Coronary artery (tissue), 2 donors: ENCODE measurements at places on chromosomes 11 and 22.
A peak's percentile ranks its signal among the peaks of the same experiment; 100 is the strongest.

- DNase-seq = no peak
These were observed 9.7 kb downstream of the OR5AN1 start for GRCh38 chr11:59368238-59369022.

DNA sequence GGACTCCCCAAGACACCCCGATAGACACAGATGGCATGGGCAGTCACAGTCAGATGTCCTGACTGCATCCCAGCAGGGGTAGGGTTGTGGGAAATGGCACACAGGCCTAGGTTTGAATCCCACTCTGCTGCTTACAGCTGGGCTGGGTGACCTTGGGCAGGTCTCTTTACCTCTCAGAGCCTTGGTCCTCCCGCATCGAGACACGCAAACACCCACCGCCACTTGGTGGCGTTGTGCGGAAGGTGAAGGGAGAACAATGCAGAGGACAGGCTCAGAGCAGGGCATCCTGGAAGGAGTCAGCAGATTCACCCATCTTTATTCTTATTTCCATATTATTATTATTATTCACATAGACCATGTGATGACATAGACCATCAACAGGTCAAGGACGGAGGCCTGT is 140.5 kb downstream of the MIAT start:
- DNase-seq = no peak

DNA sequence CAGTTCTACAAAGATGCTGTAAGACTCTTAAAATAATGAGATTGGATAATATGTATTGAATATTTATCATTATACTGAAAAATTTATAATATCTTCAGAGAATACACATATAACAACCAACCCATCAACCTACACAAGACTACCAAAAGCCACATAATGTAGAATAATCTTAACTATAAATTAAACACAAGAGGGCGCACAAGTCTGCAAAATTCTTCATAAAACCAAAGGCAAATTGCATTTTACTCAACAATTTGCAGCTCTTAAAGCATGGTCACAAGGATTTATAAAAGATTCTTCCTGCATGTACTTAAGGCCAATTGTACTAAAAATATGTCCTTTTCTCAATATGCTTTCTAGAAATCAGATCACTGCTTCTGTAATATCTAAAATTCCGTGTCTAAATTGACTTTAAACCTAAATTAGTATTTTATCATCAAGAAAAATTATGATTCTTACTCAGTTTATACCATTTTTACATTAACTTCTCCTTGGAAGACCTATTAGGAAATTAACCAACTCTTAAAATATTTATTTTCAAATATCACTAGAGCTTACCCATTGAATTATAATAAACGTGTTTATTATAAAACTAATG is 79.0 kb downstream of the TTC28 start:
- DNase-seq = no peak

DNA sequence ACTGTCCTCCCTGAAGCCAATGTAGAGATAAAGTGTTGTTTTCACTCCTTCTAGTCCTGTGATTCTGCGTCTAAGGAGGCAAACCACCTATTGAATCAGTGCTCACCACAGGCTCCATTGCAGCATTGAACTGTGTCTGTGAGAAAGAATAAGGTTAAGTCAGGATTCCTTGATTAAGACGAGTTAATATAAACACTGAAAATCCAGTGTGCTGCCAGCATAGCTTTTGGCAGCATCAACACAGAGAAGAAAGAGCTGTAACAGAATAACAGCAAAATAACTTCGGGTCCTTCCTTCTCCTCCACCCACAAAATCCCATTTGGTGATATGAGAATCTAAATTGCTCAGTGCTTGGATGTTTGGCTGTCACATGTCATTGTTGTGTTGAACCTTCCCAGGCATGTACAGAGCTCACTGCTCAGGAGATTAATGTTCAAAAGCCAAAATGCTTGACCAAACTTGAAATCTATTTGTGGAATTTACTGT is 185.2 kb upstream of the DDI1 start:
- DNase-seq = no peak

DNA sequence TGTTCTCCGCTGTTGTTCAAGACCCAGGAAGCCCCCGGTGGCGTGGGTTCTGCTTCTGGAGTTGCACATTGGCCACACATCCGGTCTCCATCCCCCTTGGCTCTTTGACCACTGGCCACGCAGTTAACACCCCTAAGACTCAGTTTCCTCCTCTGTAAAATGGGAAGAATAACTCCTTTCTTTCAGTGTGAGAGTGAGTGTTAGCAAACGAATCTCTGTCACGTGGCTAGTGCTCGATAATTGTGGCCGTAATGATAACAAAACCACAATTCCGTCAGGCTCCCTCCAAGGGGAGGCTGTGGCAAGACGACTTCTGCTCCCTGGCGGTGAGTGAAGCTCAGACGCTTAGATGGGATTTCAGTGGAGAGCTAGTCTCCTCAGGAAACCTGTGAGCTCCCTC is 315.2 kb upstream of the B3GAT1 start:
- DNase-seq = no peak

DNA sequence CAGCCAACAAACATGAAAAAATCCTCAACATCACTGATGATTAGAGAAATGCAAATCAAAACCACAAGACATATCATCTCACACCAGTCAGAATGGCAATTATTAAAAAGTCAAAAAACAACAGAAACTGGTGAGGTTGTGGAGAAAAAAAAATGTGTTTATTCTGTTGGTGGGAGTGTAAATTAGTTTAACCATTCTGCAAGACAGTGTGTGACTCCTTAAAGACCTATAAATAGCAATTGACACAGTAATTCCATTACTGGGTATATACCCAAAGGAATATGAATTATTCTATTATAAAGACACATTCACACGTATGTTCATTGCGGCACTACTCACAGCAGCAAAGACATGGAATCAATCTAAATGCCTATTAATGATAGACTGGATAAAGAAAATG is 427.3 kb upstream of the CHORDC1 start:
- no peak for DNase-seq

- DNase-seq = no peak
These were observed 1.4 kb downstream of the TBX1 start for GRCh38 chr22:19761725-19762567.

DNA sequence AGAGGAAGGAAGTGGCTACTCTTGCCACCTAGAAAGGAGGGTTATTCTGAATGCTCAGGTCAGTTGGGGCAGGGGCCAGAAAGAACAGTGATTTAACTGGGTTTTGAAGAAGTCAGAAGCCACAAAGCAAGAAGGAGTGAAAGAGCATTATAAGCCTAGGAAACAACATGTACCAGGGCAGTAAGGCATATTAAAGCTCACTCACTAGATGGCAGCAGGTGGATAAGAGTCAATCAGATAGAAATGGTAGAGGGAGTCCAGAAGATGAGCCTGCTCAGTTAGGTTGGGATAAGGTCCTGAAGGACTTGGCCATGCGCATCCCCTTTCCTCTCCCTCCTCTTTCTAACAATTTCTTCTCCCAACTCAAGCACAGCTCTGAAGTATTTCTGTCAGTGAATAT is 22.0 kb upstream of the PATE1 start:
- DNase-seq = no peak

GRCh38 chr22:48761546-48761945 is 1066.1 kb downstream of the BRD1 start:
- DNase-seq = peak; percentile 33

DNA sequence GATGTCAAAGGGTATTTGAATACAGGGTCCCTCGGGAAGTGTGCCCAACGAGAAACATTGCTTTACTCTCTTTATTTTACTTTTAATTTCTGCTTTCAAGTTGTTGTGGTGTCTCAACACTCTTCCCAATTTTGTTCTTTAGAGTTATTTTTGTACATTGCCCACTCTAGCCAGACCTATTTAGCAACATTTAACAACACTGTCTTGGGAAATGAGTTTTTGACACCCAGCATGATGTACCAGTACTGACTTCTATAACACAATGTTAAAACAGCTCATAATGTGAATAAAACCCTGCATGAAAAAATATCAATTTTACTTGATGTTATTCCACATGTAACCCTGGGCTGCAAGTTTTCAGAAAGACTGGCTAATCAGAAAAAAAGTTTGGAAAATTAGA is 350.2 kb upstream of the PITPNB start:
- DNase-seq = no peak

DNA sequence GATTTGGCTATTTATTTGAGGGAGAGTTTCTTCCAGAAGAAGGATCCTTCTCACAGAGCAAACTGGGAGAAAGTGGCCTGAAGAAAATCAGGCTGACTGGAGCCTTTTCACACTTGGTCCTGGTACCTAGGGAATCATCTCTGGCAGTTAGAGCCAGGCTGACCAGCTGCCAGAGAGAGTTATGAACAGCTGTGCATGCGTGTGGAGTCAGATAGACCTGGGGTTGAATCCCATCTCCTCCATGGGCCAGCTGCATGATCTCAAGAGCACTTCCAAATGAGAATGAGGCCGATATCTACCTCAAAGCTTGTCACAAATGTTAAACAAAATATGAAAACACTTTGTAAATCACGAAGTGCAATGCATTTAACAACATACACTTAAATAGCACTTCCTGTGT is 390.0 kb downstream of the TENM4 start:
- DNase-seq = no peak

DNA sequence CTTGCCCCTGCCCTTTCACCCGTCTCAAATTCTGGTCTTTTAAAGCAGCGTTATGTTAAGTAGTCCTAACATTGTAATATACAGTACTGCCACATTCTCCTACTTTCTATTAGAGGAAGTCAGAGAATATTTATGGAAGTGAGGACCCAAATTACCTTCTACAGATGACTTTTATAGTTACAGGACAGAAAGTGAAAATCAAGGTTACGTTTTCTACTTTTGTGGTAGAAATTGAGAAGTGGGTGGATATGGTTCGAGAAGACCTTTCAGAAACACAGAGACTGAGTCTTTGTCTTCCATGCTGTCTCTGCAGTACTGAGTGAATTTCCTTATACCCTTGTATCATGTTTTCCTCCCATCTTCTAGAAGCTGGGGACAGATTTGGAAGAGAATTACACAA is 17.1 kb downstream of the SC5D start:
- no peak for DNase-seq

DNA sequence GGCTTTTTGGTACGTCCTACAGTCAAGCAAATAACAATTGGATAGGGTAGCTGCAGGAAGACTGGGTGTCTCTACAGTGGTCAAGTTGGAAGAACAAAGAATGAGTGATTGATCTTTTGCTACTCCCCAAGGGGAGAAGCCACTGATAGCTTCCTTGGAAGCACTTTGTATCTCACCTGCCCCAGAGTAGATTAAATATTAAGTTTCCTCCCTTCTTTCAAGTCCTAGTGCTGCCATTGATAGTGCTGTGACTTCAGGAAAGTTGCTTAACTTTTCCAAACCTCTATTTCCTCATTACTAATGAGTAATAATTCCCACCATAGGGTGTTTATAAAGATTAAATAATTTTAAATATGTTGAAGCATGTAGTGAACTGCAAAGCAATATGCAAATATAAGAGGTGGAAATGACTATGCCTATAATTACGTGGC is 35.6 kb upstream of the EHF start:
- DNase-seq = no peak

DNA sequence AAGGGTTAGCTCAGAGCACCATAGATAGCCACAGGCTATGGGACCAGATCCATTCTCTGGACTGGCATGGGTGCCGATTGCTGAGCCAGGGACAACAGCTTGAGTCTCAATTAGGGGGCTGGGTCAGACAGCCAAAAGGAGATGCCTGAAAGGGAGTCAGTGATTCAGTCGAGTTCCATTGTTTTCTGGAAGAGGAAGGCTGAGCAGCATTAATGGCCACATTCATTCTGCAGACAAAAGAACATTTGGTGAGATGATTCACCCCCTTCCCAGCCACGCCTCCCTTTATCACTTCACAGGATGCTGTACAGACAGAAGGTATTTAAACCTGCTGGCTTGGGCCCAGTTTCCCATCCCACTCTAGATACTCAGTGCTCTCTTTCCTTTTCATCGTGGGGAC is 131.9 kb downstream of the ADAMTS15 start:
- no peak for DNase-seq

DNA sequence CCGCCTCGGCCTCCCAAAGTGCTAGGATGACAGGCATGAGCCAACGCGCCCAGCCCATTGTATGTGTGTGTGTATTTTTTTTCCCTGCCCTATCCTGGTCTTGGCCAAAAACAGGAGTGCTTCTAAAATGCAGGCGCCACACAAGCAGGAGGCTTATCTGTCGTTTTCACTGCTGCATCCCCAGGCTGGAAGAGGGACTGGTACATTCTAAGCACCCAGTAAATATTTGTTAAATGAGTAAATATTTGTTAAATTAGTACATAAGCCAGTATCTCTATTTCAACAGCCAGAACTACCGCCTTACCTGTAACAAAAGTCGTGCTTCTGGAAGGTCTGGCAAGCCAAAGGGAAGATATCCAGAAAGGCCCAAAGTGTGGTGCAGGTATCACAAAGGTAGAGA is 24.9 kb downstream of the ASCC2 start:
- no peak for DNase-seq

GRCh38 chr11:100315946-100316345 is 371.1 kb upstream of the ARHGAP42 start:
- no peak for DNase-seq

- DNase-seq = no peak
These were observed 121.7 kb downstream of the SGSM3 start for GRCh38 chr22:40491990-40492631.

- no peak for DNase-seq
These were observed 720 bp downstream of the UFD1 start for GRCh38 chr22:19478045-19478900.
